ENCODE measurements at places on chromosomes 4 and X. TPM values are rescaled to one million over a fixed set of nuclear protein-coding genes. Genes with fewer than 3 reads are reported as not detected.

DNA sequence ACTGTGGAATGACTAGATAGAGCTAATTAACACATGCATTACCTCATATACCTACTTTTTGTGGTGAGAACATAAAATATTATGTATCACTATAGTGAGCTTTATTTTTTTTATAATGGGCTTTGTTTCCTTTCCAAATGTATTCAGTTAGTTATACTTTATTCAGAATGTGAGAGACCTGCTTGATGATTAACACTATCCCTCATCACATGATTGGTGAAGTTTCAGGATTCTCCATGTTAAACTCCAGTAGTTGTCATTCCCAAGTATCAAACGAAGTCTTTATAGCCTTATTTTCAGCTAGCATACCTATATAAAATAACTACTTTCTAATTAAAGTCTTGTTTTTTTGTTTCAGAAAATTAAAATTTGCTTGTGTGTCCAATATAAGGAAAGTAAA is 8.8 kb downstream of the ZXDA start:
- no peaks in the 10 kb centered on the region for H3K27me3 ChIP-seq
- no peak overlapping the region for H3K4me3 ChIP-seq
- DNase-seq, result no peak
- no peaks in the 10 kb centered on the region for H3K4me1 ChIP-seq
- H3K36me3 ChIP-seq, result no peaks in the 10 kb centered on the region
- no peak overlapping the region for H3K27ac ChIP-seq

DNA sequence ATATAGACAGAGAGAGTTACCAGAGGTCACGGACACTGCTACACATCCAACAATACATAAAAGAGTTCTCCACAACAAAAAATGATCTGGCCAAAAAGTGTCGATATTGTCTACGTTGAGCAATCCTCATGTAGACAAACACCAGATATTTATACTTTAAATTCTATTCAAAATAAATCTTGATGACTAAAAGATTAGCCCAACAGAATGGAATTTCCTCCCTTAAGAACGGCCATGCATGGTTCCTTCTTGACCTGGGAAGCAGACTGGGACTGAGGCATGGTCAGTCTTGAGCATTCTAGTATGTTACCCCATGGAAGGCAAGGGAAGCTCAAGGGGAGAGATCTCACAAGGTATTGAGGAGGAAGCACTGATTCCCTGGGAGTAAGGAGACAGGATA is 43.5 kb downstream of the LHFPL1 start:
- no peaks in the 10 kb centered on the region for H3K4me1 ChIP-seq
- no peak overlapping the region for H3K4me3 ChIP-seq
- no peaks in the 10 kb centered on the region for H3K36me3 ChIP-seq
- peaks cover 3% of the 10 kb centered on the region for H3K27me3 ChIP-seq

GRCh38 chrX:23939203-23939602 is 31.4 kb downstream of the CXorf58 start:
- no peaks in the 10 kb centered on the region for H3K36me3 ChIP-seq
- H3K4me3 ChIP-seq, result no peak overlapping the region
- H3K4me1 ChIP-seq, result no peaks in the 10 kb centered on the region
- no peak overlapping the region for H3K27ac ChIP-seq
- DNase-seq, result no peak

Gene NOX1
- not detected for polyA plus RNA-seq

- no peaks in the 10 kb centered on the region for H3K27me3 ChIP-seq
- H3K4me3 ChIP-seq, result no peak overlapping the region
- H3K27ac ChIP-seq, result no peak overlapping the region
Observed at GRCh38 chr4:73725985-73726384, 14.4 kb upstream of the CXCL8 start.

- H3K27me3 ChIP-seq, result no peaks in the 10 kb centered on the region
- no peak for DNase-seq
- H3K4me1 ChIP-seq, result no peaks in the 10 kb centered on the region
- H3K27ac ChIP-seq, result no peak overlapping the region
Observed at GRCh38 chr4:51943221-51943620, 76.9 kb downstream of the LRRC66 start.

Gene MAGEA2
- polyA plus RNA-seq, result not detected

DNA sequence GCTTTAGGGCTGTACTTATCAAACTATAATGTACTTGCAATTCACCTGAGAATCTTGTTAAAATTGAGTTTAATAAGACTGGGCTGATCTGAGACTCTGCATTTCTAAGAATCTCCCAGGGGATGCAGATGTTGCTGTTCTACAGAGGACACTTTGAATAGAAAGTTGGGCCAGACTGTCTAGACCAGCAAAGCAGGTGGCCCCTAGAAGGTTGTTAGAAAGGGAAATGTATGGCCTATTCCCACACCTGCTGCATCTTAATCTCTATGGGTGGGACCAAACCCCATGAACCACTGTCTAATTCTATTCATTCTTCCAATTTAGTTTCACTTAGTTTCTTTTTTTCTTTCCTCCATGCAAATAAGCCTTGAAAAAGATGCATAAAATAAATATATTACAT is 413.2 kb upstream of the TECRL start:
- DNase-seq, result no peak
- H3K36me3 ChIP-seq, result no peaks in the 10 kb centered on the region
- H3K4me1 ChIP-seq, result no peaks in the 10 kb centered on the region
- no peaks in the 10 kb centered on the region for H3K27me3 ChIP-seq

GRCh38 chr4:126664839-126665238 is 967.9 kb upstream of the INTU start:
- no peaks in the 10 kb centered on the region for H3K36me3 ChIP-seq
- H3K27me3 ChIP-seq, result no peaks in the 10 kb centered on the region
- DNase-seq, result no peak
- no peak overlapping the region for H3K27ac ChIP-seq

- H3K27ac ChIP-seq, result peak overlapping the region; percentile 67
- DNase-seq, result no peak
- H3K36me3 ChIP-seq, result no peaks in the 10 kb centered on the region
- peaks cover 72% of the 10 kb centered on the region for H3K4me1 ChIP-seq
- no peak overlapping the region for H3K4me3 ChIP-seq
Observed at GRCh38 chr4:86961605-86962295, 26.9 kb downstream of the AFF1 start.

Gene STAP1
- not detected for polyA plus RNA-seq

Gene CLCN4
- 0.27 TPM for polyA plus RNA-seq
